Peyer's patch (tissue), 4 donors: ENCODE measurements at places on chromosomes 7 and 10. TPM values are rescaled to one million over a fixed set of nuclear protein-coding genes. Genes with fewer than 3 reads are reported as not detected.

- no peaks in the 10 kb centered on the region for H3K36me3 ChIP-seq
- H3K4me1 ChIP-seq, result no peaks in the 10 kb centered on the region
- H3K27me3 ChIP-seq, result no peaks in the 10 kb centered on the region
- H3K4me3 ChIP-seq, result no peak overlapping the region
Observed at GRCh38 chr10:132096223-132096622, 30.5 kb downstream of the JAKMIP3 start.

DNA sequence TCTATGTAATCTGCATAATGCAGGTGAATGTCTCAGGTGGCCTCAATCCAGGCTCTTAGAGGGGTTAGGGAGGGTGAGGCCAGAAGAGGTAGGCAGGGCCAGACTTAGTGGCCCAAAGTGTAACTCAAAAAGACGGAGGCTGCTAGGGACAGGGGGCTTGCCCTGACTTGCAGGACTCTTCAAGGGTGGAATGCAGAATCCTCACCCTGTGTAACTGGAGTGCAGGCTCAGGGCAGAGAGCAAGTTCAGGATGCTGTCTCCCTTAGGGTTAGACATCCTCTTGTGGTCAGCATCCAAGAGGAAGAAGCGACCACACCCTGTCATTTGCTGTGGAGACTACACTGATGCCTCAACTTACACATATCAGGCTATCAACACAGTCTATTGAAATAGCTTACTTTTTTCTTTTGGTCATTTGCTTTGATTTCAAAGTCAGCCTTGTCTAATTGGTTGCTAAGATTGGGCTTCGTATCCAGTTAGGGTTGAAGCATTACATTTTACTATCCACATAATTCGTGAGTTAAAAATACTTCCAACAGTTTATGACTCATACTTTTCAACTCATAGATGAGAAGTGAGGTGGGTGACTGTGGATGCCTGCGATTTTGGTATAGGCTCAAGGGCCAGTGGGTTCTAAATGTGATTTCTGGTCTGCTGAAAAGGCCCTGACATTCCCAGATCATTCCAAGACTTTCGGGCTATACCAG, 563.6 kb downstream of the SUGCT start:
- H3K36me3 ChIP-seq, result no peaks in the 10 kb centered on the region
- H3K4me3 ChIP-seq, result no peak overlapping the region
- DNase-seq, result no peak
- H3K27me3 ChIP-seq, result no peaks in the 10 kb centered on the region
- H3K27ac ChIP-seq, result no peak overlapping the region

DNA sequence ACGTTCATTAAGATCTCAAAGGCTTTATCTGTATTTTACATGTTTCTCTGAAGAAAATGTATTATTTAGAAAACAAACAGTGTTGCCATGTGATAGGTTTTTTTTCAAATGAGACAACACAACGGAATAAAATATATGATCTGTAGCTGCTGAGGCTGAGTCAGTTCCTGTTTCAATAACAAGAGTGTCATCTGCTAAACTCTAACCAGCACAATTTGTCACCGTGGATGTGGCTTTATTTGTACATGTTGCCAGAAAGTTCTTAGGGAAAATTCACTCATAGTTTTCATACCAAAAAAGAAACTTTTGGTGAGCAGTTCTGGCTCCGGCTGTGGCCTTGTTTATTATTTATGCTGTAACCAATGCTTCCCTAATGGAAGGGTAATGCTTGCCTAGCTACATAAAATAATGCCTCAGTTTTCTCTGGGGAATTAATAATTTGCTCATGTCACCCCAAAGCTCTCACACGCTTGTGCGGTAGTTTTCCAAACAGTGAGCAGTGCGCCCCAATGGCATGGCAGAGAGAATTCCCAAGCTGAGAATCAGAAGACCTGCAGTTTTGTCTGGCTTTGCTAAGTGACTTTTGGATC, 20.3 kb upstream of the KLF6 start:
- H3K4me3 ChIP-seq, result no peak overlapping the region
- peaks cover 6% of the 10 kb centered on the region for H3K4me1 ChIP-seq
- H3K27me3 ChIP-seq, result no peaks in the 10 kb centered on the region
- no peak for DNase-seq
- H3K27ac ChIP-seq, result peak overlapping the region; percentile 77
- H3K36me3 ChIP-seq, result no peaks in the 10 kb centered on the region

DNA sequence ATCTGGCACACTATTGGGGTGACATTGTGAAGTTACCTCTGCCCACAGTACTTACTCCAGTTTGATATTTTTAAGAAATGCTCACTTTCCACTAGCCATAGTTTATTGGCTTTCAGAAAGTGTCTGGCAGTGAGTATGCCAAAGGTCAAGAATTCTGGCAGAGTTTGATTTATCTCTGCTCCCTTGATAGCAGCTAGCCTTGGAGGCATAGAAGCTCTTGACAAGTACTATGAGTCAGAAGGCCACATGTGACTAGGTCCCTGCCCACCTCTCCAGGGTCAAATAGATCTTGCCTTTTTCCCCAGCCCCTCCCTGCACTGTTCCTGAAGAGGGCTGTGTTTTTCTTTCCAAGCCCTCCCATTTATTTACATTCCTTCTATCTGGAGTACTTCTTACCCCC, 202.2 kb downstream of the AUTS2 start:
- no peaks in the 10 kb centered on the region for H3K36me3 ChIP-seq
- no peaks in the 10 kb centered on the region for H3K27me3 ChIP-seq
- DNase-seq, result no peak

- H3K4me3 ChIP-seq, result no peak overlapping the region
- H3K27me3 ChIP-seq, result no peaks in the 10 kb centered on the region
- no peak overlapping the region for H3K27ac ChIP-seq
- no peak for DNase-seq
- H3K4me1 ChIP-seq, result no peaks in the 10 kb centered on the region
Observed at GRCh38 chr7:66454600-66455225, 174.0 kb upstream of the KCTD7 start.

Gene STRA8
- total RNA-seq, result not detected

Gene ITPRID1
- total RNA-seq, result 7.4 TPM

Gene BHLHA15
- 9.9 TPM for total RNA-seq
